ENCODE measurements at places on chromosomes 2 and 18.

GRCh38 chr2:204407204-204408014, 137.9 kb upstream of the PARD3B start:
- no peak for DNase-seq

DNA sequence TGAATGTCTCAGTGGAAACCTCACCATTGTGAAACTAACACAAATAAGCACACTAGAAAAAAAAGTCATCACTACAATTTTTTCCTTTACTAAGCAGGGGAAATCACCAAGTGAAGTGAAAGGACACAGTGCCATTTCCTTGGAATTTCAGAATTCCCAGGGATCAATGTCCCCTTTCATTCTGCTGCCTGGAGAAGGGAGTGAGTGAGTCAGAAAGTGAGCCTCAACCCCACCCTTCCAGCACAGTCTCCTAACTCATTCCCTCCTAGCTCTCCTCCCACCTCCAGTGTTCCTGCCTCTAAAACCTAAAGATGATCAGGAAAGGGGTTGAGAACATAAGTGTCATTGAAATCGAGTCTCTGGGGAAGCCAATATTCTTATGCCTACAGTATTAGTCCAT, 608.5 kb downstream of the RNF144A start:
- DNase-seq, result no peak

DNA sequence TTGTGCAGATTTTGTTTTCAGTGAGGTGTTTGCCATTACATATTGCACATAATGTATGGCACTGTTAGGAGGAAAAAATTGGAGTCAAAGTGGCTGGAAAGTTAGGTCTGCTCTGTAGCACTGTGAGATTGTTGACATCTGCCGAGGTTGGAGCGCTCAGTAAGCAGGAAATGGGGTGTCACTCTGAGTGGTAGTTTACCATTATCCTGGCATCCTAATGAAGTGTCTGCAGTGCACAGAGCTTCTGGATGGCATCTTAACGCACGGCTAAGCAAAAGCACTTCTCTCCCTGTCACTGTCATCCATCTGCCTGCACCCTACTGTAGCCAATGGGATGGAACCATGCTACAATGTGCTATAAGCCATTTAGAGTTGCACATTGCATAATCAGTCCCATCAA, 561.9 kb downstream of the ARHGAP15 start:
- no peak for DNase-seq

DNA sequence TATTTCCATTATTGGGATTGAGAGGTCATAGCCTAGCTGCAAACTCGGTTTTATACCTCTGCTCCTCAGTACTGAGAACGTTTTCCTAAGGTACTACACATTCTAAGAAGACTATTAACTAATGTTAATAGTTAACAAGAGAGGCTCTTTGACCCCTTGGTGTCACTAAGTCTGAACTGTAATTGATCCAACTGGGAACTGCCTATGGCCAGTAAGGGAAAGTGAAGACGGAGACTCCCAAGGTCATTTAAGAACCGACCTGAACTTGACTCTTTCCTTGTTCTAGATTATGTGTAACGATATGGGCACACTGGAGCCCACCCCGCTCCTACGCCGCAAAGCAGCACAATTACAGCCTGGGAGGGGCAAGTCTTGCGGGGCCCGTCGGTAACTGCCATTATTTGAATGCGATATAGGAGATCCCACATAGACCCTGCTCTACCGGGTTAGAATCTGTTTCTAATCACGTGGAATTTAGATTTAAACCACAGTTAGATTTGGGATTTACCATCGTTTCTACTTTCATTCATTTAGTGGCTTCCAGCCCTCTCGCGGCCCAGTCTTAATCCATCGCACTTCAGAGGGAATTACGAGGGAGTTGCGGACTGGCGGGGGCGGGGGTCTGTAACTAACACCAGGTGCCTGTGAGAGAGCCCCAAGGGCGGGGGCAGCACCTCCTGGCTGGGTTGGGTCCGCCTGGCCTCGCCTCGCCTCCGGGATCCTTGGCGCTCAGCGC, 84.1 kb upstream of the EPB41L3 start:
- no peak for DNase-seq

DNA sequence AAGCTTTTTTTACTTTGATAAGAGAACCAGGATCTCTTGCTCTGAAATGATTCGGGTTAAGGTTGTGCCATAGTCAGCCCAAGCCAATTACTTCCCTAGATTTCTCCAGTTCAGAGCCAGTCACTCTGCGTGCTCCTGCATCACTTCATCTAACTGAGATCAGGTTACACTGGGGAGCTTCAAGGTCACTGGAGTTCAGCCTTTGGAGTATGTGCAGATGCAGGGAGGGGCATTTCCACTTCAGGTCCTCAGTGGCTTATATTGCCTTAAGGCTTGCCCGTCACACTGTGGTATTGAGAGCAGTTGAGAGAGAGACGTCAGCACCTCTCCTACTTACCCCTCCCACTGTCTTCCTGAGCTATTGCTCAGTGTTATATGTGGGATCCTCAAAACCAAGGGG, 317.8 kb downstream of the EPHA4 start:
- DNase-seq, result no peak

- no peak for DNase-seq
Observed at GRCh38 chr2:55087501-55087900, 37.2 kb upstream of the RTN4 start.

GRCh38 chr2:240425236-240425615, 10.2 kb upstream of the GPC1 start:
- DNase-seq, result no peak

DNA sequence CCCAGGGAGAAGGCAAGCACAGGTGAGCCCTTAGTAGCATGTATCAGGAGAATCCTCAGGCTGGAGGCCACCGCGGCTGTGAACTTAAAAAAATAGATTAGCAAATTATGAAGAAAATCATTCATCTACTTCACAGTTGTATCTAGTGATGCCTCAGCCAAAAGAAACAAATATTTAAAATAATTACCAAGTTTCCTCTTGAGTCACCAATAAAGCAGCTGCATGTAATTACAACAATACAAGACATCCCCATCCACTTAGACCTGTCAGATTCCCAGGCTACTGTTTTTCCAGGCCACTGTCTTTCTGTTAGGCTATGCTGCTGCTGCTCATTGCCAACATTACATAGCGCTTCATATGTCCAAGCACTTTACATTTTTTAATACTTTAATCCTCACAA, 54.6 kb upstream of the PHLPP1 start:
- DNase-seq, result no peak

- no peak for DNase-seq
Observed at GRCh38 chr2:19607931-19608771, 249.7 kb upstream of the OSR1 start.

- DNase-seq, result no peak
Observed at GRCh38 chr18:57107140-57107832, 39.6 kb upstream of the BOD1L2 start.

DNA sequence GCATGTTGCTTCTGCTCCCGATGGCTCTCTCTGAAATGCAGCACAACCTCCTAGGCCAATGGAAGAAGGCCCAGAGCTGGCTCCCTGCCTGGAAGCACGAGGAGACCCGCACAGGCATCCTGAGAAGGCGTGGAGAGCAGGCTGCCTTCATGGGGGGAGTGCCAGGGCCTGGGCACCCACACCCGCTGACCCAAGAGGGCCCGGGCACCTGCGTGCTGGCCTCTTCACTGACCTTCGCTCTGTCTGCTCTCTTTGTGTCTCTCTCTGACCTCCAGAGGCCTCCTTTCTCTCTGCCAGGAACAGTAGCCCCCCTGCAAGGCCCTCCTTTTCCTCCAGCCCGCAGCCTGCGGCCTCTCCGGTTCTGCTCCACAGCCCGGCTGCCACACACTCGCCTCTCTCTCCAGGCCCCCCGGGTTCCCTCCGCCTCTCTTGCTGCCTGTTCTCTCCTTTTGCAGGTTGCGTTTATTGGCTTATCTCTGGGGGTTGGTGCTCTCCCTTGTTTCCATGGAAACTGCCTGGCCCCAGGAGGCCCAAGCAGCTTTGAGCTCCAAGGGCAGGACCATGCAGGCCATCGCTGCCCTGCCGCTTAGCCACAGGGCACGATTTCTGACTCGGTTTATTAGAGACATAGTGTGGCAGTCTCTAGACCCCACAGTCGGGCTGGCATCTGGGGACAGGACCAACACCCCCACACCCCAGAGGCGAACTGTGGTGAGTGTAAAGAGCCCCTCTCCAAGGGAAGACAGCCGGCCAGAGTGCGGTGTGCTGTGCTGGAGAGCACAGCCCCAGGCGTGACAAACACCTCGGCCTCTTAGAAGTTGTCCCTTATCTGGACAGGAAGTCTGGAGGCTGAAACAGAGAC, 1.7 kb downstream of the MZT2B start:
- no peak for DNase-seq

- DNase-seq, result no peak
Observed at GRCh38 chr2:159677654-159678053, 34.7 kb upstream of the MARCHF7 start.

DNA sequence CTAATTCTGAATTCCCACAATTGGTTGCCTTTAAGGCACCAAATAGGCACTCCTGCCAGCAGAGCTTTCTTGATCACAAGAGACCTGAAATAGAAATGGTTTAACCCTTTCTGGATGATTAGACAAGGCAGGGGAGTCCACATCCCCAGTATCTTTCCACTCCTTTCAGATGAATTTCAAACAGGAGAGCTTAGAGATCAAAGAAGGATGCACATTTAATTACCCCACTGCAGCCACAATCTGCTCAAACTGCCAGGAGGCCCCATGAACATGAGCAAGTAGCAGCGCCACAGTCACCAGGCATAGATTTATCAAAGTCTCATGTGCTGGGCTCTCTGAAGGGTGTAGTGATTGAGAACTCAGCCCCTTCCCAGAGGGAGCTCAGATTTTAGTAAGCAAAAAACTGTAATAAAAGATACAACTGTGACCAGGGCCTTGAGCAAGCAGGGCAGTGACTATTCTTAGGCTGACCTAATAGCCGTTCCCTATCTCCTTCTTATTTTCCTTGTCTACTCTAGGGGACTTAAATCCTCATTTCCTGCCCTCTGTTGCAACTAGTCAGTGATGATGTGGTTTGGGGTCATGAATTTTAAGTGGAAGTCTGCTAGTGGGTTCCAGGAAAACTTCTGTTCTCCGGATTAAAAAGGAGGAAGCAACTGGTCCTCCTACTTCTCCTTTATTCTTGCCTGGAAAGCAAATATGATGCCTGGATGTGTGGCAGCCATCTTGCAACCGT, 53.7 kb downstream of the SLC4A3 start:
- DNase-seq, result no peak

DNA sequence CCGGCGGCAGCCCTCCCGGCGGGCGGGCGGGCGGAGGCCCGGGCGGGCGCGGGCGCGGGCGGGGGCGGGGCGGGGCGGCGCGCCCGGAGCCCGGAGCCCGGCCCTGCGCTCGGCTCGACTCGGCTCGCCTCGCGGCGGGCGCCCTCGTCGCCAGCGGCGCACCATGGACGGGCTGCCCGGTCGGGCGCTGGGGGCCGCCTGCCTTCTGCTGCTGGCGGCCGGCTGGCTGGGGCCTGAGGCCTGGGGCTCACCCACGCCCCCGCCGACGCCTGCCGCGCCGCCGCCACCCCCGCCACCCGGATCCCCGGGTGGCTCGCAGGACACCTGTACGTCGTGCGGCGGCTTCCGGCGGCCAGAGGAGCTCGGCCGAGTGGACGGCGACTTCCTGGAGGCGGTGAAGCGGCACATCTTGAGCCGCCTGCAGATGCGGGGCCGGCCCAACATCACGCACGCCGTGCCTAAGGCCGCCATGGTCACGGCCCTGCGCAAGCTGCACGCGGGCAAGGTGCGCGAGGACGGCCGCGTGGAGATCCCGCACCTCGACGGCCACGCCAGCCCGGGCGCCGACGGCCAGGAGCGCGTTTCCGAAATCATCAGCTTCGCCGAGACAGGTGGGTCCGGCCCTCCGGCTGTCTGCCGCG, at the start of gene INHBB:
Gene INHBB (plus strand): TSS at position 111 of the 641 bp plus-strand sequence. CDS start 53 bp downstream, at position 164.
- DNase-seq, result no peak

GRCh38 chr2:177078416-177078815, 134.2 kb upstream of the HNRNPA3 start:
- DNase-seq, result no peak

DNA sequence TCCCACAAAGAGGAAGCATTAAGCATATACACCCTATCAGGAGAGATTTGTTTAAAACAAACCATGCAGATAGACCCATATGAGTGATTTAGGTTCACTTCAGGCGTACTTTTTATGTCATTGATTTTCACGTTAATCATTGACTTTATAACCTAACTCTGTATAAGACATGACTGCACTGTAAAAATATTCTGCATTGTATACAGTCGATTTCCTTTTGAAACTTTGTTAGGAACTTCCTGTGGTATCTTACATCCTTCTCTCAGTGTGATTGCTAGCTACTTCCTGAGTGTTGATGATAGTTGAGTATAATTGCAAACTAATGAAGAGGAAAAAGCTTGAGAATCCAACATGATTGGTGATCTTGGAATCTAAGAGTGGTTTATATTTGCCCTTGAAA, 69.4 kb downstream of the XIRP2 start:
- DNase-seq, result no peak

DNA sequence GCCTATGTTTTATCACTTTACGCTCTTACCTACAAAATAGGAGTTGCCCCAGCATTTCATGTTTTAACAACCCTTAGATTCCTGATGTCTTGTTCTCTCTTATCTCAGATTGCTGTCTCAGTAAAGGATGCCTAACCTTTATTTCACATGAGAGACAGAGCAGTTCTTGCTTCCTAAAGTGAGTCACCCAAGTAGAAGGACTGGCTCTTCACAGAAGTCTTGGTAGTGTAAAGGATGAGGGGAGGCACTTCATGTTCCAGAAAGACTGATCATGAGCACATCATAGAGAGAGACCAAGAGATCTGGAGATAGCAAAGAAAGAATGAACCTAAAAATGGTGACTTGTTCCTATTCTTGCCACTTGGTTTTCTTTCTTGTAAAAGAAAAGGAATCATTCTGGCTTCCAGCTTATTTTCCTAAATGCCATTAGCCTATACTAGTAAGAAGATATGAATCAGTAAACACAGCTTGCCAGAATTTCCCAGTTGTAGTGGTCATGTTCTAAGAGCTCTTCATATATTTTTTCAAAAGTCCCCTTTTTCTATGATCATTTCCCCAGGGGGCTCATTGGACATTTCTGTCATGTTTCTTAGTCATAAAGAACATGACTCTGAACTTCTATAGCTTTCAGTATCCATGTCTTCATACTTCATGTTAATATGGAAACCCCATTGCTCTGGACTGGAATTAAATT, 54.9 kb downstream of the MAPRE2 start:
- no peak for DNase-seq

DNA sequence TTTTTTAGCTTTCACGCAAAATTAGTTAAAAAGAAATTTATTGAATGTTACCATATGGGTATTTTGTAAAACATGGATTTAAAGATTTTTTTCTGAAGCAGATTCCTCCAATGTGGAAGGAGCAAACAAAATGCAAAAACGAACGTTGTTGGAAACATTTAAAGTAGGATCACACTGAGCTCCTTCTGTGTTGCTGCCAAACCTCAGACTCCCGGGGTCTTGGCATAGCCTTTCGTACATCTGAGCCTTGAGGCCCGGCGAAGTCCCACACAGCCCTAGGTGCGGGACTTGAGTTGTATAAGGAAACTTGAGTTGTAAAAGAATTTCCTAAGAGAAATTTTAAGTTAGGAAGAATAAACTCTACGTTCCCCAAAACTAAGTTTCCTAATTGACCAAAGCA, 52.0 kb upstream of the CD226 start:
- DNase-seq, result no peak

DNA sequence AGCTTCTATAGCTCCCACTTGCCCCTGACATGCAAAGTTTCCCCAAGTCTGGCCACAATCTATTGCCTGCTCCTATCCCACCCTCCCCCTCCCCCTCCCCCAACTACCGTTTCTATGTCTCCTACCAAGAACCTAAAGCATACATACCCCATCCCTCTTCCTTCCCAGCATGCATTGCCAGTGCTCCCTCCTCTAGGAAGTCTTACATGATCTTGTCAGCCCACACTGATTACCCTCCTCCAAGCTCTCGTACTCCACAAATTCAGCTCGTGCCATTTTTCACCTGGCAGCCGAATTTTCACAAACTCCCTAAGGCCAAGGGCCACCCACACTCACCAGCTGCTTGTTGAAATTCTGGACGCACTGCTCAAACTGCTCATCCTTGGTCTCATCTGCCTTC, 30.7 kb downstream of the BIN1 start:
- no peak for DNase-seq

All from activated naive CD8-positive, alpha-beta T cell treated with anti-CD3 and anti-CD28 coated beads, Interleukin-2, amount 50 U/mL, for 16 hours (primary cell).